ENCODE measurements at places on chromosomes 4 and X.

GRCh38 chrX:56569378-56570057 is 6.1 kb downstream of the UBQLN2 start:
- no peak for DNase-seq

GRCh38 chr4:76374798-76375197 is 46.1 kb downstream of the CCDC158 start:
- no peak for DNase-seq

DNA sequence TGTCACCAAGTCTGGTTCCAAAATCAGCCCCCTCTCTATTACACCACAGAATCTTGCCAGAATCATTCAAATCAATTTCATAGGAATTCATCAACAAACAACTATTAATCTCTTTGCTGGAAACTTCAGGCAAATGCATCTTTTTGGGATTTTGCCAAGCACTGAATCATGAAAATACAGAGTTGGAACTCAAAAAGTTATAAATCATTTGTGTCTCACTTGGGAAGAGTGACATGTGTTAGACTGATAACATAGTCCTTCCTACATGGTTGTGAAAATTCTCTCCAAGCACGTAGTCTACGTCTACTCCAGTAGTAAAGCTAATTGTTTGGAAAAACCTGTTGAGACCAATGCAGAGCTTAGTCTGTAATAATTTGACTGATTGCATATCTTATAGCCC is 19.0 kb downstream of the CXCL8 start:
- DNase-seq: no peak

GRCh38 chrX:123202523-123202922 is 18.4 kb downstream of the GRIA3 start:
- no peak for DNase-seq

DNA sequence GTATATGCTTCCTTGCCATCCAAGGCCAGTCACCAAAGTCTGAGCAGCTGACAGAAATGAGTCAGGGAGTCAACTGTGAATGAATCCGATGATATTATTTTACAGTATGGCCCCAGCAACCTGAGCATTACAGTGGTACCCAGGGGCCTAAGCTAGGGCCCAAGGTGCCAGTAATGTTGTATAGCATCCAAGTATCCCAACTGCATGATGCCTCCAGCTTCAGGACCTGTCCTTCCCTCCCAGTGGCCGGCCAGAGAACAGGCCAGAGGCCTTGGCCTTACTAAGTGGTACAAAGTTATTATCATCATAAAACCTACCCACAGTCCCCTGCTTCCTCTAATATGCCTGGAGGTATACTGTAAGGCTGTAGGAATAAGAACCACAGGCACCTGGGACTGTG is 79.9 kb downstream of the RFC1 start:
- DNase-seq: no peak
